ENCODE measurements at places on chromosomes 11 and 22. TPM values are rescaled to one million over a fixed set of nuclear protein-coding genes. Genes with fewer than 3 reads are reported as not detected.

The WNT7B gene
- 52.1 TPM for total RNA-seq

GRCh38 chr22:37734964-37735451 lies 38.2 kb downstream of the TRIOBP start:
- DNase-seq: no peak

- DNase-seq: no peak
Observed at GRCh38 chr11:47358731-47359051, 6.2 kb upstream of the MYBPC3 start.

The CELSR1 gene
- total RNA-seq: 30.7 TPM

The SCGB1D2 gene
- 0.85 TPM for total RNA-seq

Measured in Panc1 (cell line).